ENCODE measurements at places on chromosomes 7 and 10. TPM values are rescaled to one million over a fixed set of nuclear protein-coding genes. Genes with fewer than 3 reads are reported as not detected.

Gene SMKR1
- total RNA-seq = not detected

Gene DGKI
- 3.5 TPM for total RNA-seq

Gene ELAPOR2
- 5.3 TPM for total RNA-seq

Gene SLIT1
- total RNA-seq = 0.07 TPM

Gene MSMB
- total RNA-seq = not detected

Gene ASL
- total RNA-seq = 51.1 TPM

All from kidney epithelial cell (primary cell).